NCI-H446 (cell line): ENCODE measurements at places on chromosomes 3 and 15.

- no peak for DNase-seq
Measured at GRCh38 chr15:92733090-92733933, 77.7 kb upstream of the FAM174B start.

DNA sequence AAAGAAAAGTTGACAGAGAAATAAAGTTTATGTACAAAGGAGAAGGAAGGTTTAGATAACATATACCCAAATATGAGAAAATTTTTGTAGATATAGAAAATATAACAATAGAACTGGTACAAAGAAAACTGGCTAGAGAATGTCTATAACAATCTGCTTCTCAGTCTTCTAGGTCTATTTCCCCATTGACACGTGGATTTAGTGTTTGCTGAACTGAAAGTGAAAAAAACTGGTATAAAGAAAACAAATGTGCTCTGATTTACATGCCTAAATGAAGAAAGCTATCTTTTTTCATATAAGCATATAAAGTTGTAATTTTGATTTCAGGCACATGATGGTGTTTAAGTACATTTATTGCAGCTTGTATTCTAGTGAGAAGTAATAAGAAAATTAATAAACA is 9.8 kb downstream of the KCNMB2 start:
- DNase-seq = no peak

- no peak for DNase-seq
Measured at GRCh38 chr3:55320928-55321327, 166.2 kb downstream of the WNT5A start.

GRCh38 chr3:42680271-42680670 is 5.1 kb upstream of the KLHL40 start:
- DNase-seq = no peak

- DNase-seq = no peak
Measured at GRCh38 chr15:56383010-56383409, 17.8 kb downstream of the TEX9 start.

DNA sequence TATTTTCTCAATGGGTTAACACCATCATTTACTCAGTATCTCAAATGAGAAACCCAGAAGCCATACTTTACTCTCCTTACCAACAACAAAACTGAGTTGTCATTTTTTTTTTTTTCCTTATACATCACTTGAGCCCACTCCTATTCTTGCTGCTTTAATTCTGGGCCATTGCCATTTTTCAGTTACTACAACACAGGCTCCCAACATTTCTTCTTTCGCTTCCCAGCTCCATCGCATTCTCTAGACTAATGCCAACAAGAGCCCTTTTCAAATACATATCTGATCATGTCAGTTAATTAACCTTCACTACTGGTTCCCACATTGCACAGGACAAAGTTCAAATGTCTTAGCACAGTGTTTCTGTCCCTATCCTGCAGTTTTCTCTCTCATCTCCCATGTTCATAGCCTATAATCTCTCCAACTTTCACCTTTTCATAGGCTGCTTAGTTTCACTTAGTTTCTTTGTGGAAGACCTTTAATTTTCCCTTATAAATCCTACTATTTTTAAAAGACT is 22.5 kb upstream of the ANXA2 start:
- no peak for DNase-seq

DNA sequence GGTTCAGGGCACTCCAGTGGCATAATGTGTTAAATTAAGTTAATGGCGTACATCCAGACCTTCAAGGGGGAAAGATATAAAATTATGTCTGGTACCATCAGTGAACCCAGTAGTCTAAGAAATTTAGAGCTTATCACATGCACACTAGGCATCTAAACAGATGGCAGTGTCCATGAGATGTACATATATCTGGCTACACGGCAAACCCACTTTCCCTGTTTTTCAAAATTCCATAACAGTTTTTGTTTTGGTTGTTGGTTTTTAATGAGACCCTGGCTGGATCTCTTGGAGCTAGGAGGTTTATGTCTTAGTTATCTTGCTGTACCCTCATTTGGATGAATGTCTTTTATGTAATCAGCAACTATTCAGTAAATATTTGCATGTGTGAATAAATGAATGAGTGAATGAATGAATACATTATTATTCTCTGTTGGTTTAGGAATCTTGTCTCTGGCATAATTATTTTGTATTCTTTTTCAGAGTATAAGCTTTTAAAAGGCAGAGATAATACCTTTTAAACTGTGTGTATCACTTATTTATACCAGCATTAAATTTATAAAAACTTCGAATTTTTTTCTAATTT is 3.1 kb upstream of the UTS2B start:
- DNase-seq = no peak

DNA sequence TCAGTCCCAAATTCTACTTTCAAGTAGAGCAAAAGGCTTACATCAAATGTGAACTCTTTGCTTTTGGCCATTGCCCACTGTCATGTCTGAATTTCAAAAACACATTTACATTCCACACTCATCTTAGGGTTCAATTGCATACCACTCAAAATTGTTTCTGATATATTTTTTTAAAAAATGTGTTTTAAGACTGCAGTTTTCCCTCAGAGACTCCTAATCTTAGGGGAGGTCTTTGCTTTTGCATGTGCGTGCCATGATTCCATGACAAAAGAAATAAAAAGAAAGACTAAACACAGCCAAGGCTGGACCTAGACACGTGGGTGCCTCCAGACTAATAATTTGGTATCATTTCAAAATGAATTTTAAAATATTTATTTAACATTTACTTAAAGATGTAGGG is 396.8 kb upstream of the RASGRP1 start:
- no peak for DNase-seq

GRCh38 chr15:89971592-89971997 is 29.5 kb upstream of the ZNF710 start:
- peak; percentile 45 for DNase-seq

GRCh38 chr3:187291001-187291511 is 481 bp downstream of the MASP1 start:
- DNase-seq = no peak

GRCh38 chr3:189779166-189779565 is 148.0 kb downstream of the TP63 start:
- DNase-seq = no peak

- no peak for DNase-seq
Measured at GRCh38 chr3:101158374-101158773, 162.0 kb downstream of the IMPG2 start.

GRCh38 chr3:133578548-133579191 is 5.2 kb downstream of the CDV3 start:
- DNase-seq = no peak

DNA sequence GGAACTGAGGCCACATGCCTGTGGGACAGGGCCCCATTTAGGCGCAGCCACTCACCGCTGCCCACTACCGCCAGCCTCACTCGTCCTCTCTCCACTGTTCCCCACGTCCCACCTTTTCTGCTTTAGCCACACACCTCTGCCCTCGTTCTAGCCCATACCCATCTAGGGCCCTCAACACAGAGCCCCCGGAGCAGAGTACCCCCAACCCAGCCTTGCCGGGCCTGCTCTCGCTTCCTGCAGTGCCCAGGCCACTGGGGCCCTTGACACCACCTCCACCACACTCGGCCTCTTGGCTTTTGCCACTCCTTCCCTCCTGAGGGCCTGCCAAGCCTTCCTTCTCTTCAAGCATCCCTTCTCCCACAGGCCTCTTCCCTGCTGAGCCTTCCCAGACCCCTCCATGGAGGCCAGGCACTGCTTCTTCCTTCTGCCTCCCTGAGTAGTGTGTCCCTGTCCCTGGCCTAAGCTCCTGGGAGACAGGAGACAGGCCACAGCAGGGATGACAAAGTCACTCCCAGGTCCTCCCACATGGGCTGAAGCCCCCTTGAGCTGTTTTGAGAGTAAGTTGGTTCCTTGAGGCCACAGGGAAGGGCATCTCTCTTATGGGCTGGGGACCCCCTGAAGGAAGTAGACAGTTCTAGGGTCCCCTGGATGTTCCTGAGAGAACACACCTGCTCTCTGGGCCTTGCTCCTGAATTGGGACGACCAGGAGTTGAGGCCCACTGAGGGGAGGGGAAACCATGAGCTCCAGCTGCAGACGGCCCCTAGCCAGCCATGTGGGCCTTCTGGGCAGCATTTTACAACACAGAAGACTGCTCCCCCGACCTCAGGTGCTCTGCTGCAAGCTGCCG is 4.4 kb downstream of the PRSS50 start:
- no peak for DNase-seq

- peak; percentile 7 for DNase-seq
Measured at GRCh38 chr3:52280050-52280461, 1.6 kb upstream of the WDR82 start.

GRCh38 chr15:62976301-62976881 is 66.2 kb upstream of the TPM1 start:
- DNase-seq = no peak
